Stimulated activated CD8-positive, alpha-beta memory T cell treated with anti-CD3 and anti-CD28 coated beads, Interleukin-2, amount 100 ng/mL, for 48 hours (primary cell): ENCODE measurements at places on chromosomes 12 and 14.

- no peak for DNase-seq
These were observed 28.3 kb downstream of the C12orf75 start for GRCh38 chr12:105358789-105359188.

- no peak for DNase-seq
These were observed 52.4 kb downstream of the PHLDA1 start for GRCh38 chr12:75979181-75979580.

- DNase-seq: no peak
These were observed 16.1 kb upstream of the GAS2L3 start for GRCh38 chr12:100557357-100557756.

DNA sequence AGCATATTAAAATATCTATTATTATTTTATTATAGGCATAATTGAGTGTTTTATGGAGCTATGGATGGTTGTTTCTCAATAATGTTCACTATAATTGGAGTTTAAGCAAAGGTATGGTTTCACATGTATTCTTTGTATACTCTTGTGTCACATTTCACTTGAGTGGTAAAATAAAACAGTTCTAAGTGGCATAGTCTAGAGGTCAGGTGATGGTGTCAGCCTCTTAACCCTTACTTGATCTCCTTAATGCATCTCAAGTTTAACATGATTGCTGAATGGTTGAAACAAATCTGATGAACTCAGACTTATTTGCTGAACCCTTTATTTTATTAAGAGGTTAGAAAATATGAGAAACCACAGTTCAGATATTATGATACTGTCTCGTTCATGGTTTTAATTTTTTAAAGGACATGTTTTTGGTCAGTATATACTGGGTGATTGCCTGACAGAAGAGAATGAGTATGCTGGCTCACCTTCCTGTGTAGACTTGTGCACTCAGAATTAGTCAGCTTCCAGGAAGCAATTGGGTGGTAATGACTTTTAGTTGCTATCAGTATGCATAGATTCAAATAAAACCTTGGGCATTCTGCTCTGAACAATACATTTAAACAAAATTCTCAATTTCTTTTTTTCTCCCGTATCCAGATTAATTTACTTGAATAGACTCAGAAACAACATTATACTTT is 464.6 kb downstream of the PCNX1 start:
- DNase-seq: no peak

DNA sequence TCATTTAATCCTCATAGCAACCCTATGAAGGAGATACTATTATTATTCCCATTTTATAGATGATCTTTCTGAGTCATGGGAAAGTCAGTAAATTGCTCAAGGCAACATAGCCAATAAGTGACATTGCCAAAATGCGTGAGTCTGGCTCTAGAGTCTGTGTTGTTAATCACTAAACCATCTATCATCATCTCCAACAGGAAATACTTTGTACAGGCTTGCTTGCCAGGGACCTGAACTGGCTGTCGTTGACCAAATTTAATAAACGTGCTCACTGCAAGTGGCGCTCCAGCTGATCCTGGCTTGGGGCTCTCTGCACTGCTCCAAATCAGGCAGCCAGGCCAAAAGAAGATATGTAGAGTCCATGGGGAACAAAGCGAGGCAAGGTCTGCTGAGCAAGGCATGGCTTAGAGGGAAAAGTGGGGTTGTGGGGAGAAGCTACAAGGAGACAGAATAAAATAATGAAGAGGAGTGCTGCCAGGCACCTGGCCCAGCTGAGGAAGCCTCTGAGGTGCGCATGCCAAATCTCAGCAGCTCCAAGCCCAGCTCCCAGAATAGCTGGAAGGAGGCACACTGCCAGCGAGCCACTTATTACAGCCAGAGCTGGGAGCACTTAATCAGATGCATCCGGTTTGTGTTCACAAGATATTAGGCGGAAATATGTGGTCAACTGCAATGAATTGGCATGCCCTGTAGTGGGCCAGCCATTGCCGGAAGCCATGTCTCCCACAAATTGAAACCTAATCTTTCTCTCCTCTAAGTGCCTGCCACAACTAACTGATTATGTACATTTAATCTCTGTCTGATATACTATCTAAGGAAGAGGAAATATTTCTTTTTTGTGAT is 43.3 kb upstream of the PTPRO start:
- DNase-seq: no peak

- DNase-seq: no peak
These were observed 1.4 kb downstream of the KRT5 start for GRCh38 chr12:52518574-52519386.

DNA sequence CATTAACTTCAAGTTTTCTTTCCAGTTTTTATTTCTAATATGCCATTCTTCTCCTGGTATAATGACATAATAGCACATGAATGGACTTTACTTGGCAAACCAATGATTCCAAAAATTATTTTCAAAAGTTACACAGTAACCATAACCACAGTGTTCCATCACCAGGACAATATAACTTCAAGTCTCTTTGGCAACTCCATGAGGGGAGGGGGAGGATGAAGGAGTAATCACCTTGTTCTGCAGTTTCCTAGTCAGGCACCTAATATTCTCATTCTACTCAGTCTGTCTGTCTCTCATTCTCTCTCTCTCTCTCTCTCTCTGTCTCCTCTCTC is 66.6 kb downstream of the BTG1 start:
- DNase-seq: no peak
